NCI-H1105 (cell line): ENCODE measurements at places on chromosomes 13 and 19.

- DNase-seq: no peak
These were observed 6.5 kb downstream of the CARS2 start for GRCh38 chr13:110699148-110700145.

DNA sequence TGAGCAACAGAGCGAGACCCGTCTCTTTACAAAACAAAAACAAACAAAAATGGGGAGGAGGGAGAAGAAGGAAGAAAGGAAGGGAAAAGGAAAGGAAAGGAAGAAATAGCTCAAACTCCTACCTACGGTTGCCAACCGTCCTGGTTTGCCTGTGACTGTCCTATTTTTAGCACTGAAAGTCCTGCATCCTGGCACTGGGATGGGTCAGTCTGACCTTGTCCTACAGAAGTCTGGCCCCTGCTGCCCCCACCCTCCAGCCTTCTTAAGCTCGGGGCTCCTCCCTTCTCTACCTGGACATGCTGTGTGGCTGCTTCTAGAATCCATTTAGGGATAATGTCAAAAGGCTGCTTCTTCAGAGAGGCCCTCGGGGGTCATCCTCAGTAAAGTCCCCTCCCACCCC, 1.2 kb upstream of the STXBP2 start:
- no peak for DNase-seq

- DNase-seq: no peak
These were observed 11.5 kb downstream of the UBXN6 start for GRCh38 chr19:4445963-4446703.

DNA sequence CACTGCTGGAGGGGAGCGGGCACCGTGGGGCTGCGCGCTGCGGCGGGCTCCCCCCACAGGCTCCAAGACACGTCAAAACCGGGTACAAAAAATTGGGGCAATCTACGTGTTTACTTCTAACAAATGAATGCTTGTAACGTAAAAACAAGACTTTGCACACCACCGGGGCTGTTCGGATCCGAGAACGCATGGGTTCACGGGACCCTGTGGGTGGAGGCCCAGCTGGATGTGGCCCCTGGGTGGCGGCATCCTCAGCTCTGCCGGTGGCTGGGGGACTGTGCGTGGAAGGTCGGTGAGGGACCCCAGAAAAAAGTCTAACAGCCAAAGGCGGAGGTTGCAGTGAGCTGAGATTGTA, 10.3 kb upstream of the SLC7A10 start:
- no peak for DNase-seq

DNA sequence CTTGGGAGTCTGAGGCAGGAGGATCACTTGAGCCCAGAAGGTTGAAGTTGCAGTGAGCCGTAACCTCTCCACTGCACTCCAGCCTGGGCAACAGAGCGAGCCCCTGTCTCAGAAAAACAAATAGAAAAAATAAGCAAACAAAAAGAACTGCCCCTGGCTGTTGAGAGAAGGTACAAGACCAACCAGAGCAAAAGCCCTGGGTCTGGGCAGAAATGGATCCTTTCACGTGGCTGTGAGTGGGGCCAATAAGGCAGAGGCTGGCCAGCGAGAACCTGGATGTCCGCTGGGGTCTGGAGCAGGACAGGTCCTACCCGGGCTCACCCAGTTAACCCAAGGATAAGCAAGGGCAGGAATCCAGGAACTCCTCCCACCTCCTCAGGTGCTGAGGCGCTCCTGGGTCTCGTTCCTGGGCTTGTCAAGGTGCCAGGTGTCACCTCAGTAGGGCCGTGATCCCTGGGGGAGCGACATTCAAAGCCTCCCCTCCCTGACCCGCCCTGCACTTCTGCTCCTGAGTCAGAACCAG, 4.7 kb upstream of the SLC5A5 start:
- DNase-seq: no peak
